ENCODE measurements at places on chromosomes 1 and 21. TPM values are rescaled to one million over a fixed set of nuclear protein-coding genes. Genes with fewer than 3 reads are reported as not detected.

KCNH1 gene
- 1.5 TPM for total RNA-seq

DNA sequence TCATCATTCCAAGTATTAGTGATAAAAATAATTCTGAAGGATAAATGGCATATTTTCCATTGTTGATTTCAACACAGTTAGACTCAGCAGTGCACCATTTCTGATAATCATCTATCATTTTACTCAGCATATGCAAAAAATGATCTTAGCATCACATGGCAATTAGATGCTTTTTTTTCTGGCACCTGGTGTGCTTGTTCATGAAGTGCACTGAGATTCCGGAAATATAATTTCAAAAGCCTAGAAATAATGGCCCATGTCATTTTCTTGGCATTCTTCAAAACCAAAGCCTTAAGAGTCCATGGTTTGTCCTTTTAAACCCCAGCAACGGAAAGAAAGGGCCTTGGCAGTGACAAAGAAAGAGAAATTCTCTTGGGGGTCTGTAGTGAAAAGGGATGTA is 278.8 kb downstream of the KIF26B start:
- no peak for DNase-seq

GRCh38 chr21:46613391-46613790 is 8.5 kb upstream of the S100B start:
- no peak for DNase-seq

NTNG1 gene
- total RNA-seq = 14.7 TPM

GRCh38 chr1:24635195-24635843 is 7.8 kb upstream of the SRRM1 start:
- DNase-seq = peak; percentile 85

DNA sequence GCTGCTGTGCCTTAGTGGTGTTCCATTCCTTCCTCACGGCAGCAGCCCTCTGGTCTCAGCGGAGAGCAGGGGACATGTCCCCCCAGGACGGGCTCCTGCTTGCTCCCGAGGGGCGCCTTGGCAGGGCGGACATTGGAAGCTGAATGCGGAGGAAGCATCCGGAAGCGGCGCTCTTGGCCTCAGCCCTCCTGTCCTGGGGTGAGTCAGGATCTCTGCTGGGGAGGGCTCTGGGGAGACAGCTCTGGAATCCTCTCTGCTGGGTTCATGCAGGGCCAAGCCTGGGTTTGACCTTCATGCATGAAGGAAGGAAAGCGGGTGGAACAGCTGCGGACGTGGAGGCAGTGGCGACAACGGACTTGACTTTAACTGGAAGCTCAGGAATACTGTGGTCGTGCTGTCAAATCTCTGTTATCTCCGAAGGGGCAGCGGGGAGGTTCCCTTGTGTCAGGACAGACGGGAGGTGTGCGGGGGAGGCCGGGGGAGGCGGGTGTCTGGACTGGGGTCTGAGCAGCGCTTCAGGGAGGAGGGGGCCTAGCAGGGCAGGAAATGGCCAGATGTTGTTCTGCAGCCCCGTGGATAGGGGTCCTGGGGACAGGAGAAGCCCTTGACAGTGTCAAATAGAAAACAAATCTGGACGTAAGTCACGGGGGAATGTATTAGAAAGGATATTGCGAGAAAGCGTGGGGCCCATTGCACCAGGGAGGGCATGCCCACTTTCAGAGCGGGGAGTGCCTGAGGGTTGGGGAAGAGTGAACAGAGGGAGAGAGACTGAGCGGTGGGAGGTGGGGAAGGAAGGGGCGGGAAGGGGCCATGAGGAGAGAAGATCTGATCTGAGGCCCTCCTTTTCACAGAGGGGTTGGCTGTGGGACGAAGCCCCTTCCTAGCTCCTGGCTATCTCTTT is 26.6 kb downstream of the CRYAA start:
- no peak for DNase-seq

GRCh38 chr1:63316598-63316983 is 5.8 kb upstream of the FOXD3 start:
- no peak for DNase-seq

DNA sequence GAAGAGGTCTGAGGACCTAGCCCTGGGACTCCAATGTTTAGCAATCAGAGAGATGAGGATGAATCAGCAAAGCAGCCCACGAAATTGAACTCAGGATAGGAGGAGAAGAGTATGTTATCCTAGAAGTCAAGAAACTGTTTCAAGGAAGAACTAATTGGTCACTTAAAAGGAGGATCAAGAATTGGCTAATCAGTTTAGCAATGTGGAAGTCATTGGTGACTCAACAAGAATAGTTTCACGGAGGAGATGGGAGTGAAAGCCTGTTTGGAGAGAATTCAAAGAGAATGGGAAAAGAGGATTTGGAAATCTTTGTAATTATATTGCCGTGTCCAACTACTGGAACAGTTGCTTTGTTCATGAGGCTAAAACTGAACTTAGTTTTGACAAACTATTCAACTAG is 7.4 kb downstream of the HMCN1 start:
- DNase-seq = peak; percentile 74

GRCh38 chr1:209389258-209389657 is 194.3 kb upstream of the CAMK1G start:
- peak; percentile 92 for DNase-seq

DNA sequence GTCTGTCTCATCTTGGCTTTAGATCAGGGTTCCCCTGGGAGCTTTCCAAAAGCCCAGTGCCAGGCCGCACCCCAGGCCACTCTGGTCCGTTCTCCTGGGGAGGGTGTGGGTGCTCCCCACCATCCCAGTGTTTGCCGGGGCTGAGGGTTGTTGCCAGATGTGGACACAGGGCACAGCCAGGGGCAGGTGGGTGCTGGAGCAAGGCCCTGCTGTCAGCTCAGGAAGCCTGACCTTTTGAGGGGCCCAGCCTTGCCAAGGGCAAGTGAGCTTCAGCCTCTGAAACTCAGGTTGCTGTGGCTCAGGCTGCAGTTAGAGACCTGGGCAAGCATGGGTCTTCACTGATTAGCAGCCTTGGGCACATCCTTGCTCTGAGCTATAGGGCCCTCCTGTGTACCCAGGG is 22.8 kb upstream of the ZBTB21 start:
- DNase-seq = no peak

C8B gene
- total RNA-seq = not detected

ENAH gene
- 113 TPM for total RNA-seq

PROK1 gene
- total RNA-seq = not detected

CYP4X1 gene
- not detected for total RNA-seq

Measured in GM23248 (cell line).